Stromal cell of bone marrow (primary cell): ENCODE measurements at places on chromosomes 3 and 15.

GRCh38 chr3:189995129-189995528, 125.6 kb downstream of the P3H2 start:
- no peak for DNase-seq

- no peak for DNase-seq
Measured at GRCh38 chr15:31957581-31957980, 72.7 kb upstream of the CHRNA7 start.

DNA sequence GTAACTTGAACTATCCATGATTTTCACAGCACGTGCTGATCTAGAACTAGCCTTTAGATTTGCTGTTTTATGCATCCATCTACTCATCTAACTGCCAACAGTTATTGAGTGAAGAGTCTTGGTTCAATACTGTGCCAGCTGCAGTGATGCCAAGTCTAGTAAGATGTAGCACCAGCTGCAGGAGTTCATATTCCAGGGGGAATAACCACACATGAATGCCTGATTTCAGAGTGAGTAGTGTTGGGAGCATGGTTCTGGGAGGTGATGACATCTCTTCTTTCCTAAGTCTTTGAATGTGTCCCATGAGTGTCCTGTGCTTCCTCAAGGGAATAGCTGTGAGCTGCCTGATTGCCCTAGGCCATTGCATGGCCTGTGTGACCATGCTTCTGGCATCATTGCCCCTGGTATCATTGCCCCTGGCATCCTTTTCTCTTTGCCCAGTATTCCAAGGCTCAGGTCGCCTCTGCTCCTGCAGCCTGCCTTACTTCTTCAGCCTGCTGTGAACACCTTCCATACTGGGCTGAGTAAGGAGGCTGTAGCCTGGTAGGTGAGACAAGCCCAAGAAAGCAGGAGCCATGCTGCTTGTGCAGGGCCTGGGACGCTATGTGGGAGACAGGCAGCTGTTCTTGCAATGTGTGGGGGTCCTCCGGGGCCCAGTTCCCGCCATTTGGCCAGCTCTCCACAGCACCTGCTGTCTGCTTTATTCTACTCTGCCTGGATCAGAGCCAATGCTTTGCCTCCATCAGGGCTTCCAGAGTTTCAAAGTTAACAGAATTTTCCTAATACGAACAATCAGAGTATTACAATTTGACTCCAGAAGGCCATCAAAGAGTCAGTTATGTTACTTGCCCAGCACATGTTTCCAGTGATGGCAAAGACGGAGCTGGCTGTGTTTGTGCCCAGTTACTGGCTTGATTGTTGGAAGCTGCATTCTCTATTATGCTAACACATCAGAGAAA, 73.2 kb downstream of the CLSTN2 start:
- DNase-seq = no peak

DNA sequence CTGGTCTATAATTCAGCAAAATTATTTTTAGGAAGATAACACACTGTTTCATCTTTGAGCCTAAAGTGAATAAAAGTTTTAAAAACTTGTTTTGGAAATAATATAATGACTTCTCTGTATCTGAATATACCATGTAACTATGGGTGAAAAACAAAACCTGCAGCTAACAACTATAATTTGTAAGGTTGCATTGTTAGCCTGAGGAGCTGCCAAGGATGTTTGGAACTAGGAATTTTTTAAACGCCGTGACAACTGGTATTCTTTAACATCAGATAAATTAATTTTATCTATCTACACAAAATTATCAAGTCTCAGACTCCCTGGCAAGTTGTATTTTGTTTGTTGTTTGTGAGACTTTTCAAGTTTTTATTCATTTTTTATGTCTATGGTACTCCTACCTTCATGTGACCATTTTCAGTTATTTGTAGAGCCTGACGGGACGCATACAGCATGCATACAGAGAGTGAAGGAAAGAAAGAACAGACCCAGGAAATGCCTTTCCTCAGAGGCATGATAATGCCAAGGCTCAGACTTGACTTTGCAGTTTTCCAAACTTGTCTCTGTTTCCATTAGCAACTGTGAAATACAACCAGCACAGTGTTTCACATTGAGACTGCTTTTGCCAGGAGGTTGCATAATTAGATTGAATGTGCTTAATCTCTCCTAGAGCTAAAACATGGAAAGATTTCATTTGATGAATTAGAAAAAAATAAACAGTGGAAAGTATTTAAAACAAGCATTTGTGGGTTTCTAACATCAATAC, 60.8 kb upstream of the ARHGEF26 start:
- peak; percentile 56 for DNase-seq

- no peak for DNase-seq
Measured at GRCh38 chr3:150905339-150905738, at the start of gene MINDY4B. MINDY4B (minus strand) TSS chr3:150905439; CDS start chr3:150905439, 0 bp downstream.

- no peak for DNase-seq
Measured at GRCh38 chr3:72678867-72679266, 169.4 kb downstream of the SHQ1 start.

DNA sequence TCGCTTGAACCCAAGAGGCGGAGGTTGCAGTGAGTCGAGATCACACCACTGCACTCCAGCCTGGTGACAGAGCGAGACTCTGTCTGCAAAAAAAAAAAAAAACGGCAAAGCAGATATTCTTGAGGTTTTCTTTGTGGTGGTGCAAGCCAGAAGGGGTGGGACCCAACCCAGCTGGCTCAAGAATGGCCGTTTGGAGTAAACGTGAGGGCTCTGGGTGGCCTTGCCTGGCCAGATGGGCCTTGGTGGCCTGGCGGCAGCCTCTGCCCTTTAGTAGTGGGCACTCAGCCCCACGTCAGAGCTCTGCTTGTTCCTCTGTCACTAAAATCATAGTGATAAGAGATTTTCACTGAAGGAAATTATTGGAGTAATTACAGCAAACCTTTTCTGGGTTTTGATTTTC, 50.5 kb downstream of the ATP1B3 start:
- DNase-seq = no peak

GRCh38 chr3:130772129-130772528, 25.5 kb upstream of the PIK3R4 start:
- DNase-seq = no peak

GRCh38 chr3:40637906-40638305, 113.1 kb downstream of the ZNF621 start:
- DNase-seq = no peak

GRCh38 chr3:5202222-5202621, 14.7 kb downstream of the EDEM1 start:
- DNase-seq = peak; percentile 77

GRCh38 chr3:16419640-16420241, 93.8 kb downstream of the RFTN1 start:
- DNase-seq = no peak

GRCh38 chr3:46509661-46510187, 11.9 kb downstream of the RTP3 start:
- DNase-seq = no peak

GRCh38 chr15:40844696-40845030, 815 bp downstream of the SPINT1 start:
- DNase-seq = no peak
